ENCODE measurements at places on chromosomes 7 and 10.

- no peak overlapping the region for H3K4me3 ChIP-seq
- H3K27me3 ChIP-seq: no peaks in the 10 kb centered on the region
- H3K4me1 ChIP-seq: no peaks in the 10 kb centered on the region
These were observed 12.7 kb upstream of the KLF6 start for GRCh38 chr10:3797750-3798149.

DNA sequence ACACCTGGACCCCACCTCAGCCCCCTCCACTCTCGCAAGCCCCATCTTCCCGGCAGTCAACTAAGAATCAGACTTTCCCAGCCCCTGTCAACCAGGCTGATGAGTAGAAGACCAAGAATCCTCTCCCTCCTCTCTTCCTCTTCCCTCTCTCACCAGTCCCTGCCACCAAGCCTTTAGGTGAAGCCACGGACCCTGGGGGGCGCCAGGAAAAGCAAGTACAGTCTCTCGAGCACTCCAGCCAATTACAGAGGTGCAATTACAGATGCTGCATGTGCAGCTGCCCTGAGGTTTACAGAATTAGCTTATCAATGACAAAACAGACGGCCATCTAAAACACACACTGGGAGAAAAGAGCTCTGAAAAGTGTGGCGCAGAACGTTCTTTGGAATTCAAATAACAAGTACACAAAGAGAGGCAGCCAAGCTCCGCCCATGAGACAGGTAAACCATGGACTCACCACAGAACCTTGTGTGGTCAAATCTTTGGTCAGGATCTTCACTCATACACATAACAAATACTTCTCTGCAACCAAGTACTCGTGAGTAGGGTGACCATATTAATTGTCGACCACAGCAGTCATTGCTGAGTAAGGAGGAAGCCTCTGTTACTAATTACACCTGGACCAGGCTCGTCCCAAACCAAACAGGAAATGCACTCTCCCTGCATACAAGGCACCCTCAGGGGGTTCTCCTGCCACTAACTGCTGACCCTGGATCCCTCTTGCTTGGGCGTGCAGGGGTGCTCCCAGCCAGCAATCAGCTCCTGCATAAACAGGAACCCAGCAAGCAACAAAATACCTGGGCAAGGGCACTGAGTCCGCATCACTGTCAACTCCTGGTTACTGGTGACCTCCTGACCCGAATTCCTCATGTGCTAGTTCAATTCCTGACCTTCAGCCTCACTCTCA lies 189.2 kb downstream of the FAM107B start:
- no peaks in the 10 kb centered on the region for H3K27me3 ChIP-seq
- H3K4me3 ChIP-seq: no peak overlapping the region
- no peak overlapping the region for H3K27ac ChIP-seq
- DNase-seq: no peak

GRCh38 chr7:47531584-47532492 lies 50.1 kb downstream of the TNS3 start:
- H3K36me3 ChIP-seq: no peaks in the 10 kb centered on the region
- H3K4me1 ChIP-seq: no peaks in the 10 kb centered on the region
- H3K27ac ChIP-seq: no peak overlapping the region
- DNase-seq: no peak

- H3K27me3 ChIP-seq: no peaks in the 10 kb centered on the region
- no peak overlapping the region for H3K27ac ChIP-seq
- no peak for DNase-seq
- peaks cover 5% of the 10 kb centered on the region for H3K4me1 ChIP-seq
These were observed 291.3 kb downstream of the POU6F2 start for GRCh38 chr7:39269034-39269433.

DNA sequence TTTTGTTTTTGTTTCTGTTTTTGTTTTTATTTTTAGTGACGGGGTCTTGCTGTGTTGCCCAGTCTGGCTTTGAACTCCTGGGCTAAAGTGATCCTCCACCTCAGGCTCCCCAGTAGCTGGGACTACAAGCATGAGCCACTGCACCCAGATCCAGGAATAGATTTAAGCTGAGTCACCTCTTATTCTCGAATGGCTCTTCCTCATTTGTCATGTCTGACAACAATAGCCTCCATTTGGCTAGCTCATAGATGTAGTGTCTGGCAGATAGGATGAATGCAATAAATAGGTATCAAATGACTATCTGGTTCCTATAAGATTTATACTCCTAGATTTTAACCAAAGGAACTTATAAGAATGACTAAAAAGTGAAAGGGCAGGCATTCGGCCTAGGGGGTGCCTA lies 172.9 kb downstream of the TMEM26 start:
- H3K4me1 ChIP-seq: no peaks in the 10 kb centered on the region
- no peak overlapping the region for H3K27ac ChIP-seq
- no peaks in the 10 kb centered on the region for H3K27me3 ChIP-seq
- H3K36me3 ChIP-seq: no peaks in the 10 kb centered on the region
- H3K4me3 ChIP-seq: no peak overlapping the region
- no peak for DNase-seq

DNA sequence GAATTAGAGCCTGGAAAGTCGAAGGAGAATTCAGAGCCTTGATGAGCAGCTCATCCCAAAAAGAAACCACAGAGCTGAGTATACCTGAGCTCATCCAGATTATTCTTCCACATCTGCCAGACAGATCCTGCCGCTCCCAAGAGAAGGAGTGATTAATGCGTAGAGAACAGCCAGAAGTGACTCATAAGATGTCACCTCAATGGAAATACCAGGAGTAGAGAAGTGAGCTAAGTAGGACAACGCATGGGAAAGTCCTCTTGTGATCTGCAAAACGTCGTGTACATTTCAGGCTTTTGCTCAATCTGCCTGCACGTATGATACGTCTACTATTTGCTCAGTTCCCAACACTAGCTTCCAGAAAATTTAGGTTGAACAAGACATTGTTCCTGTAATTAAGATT lies 230.5 kb upstream of the AUTS2 start:
- H3K27ac ChIP-seq: no peak overlapping the region
- H3K4me1 ChIP-seq: no peaks in the 10 kb centered on the region
- H3K4me3 ChIP-seq: no peak overlapping the region
- H3K36me3 ChIP-seq: no peaks in the 10 kb centered on the region
- no peaks in the 10 kb centered on the region for H3K27me3 ChIP-seq

- peak overlapping the region; percentile 95 for H3K4me3 ChIP-seq
- no peak for DNase-seq
- H3K4me1 ChIP-seq: peaks cover 2% of the 10 kb centered on the region
- H3K27me3 ChIP-seq: no peaks in the 10 kb centered on the region
- peak overlapping the region; percentile 89 for H3K27ac ChIP-seq
These were observed 438 bp downstream of the ARID5B start for GRCh38 chr10:61901829-61902444.

- no peaks in the 10 kb centered on the region for H3K4me1 ChIP-seq
- no peaks in the 10 kb centered on the region for H3K36me3 ChIP-seq
- no peak overlapping the region for H3K27ac ChIP-seq
- H3K27me3 ChIP-seq: no peaks in the 10 kb centered on the region
These were observed 222.5 kb downstream of the ARHGAP21 start for GRCh38 chr10:24501056-24501711.

GRCh38 chr7:116616555-116617059 lies 55.4 kb upstream of the MET start:
- no peak overlapping the region for H3K27ac ChIP-seq
- no peaks in the 10 kb centered on the region for H3K4me1 ChIP-seq
- no peak overlapping the region for H3K4me3 ChIP-seq

GRCh38 chr10:29636178-29636577 lies 1.4 kb upstream of the SVIL start:
- H3K4me3 ChIP-seq: no peak overlapping the region
- H3K27me3 ChIP-seq: no peaks in the 10 kb centered on the region
- H3K36me3 ChIP-seq: no peaks in the 10 kb centered on the region
- no peak overlapping the region for H3K27ac ChIP-seq
- DNase-seq: no peak

GRCh38 chr10:127259347-127259746 lies 63.0 kb upstream of the INSYN2A start:
- no peak overlapping the region for H3K4me3 ChIP-seq
- H3K36me3 ChIP-seq: no peaks in the 10 kb centered on the region
- DNase-seq: no peak
- no peak overlapping the region for H3K27ac ChIP-seq

DNA sequence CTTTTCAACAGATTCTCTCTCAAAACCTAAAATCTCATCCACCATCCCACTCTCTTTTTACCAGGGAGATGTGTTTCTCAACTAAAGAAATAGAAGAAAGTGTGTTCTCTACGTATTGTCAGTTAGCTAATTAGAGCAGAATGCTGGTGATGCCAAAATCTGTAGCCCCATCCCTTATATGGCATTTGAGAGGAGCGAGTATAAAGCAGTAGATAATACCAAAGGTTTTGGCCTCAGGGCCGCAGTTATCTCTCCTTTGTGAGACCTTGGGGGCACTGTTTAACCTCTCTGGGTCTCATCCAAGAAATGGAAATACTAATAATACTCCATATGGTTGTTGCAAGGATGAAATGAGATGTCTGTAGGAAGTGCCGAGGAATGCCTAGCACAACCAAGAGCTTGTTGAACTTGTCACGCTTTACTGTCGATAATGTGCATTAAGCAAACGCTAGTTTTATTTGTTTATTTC lies 456 bp upstream of the DLD start:
- DNase-seq: no peak
- H3K36me3 ChIP-seq: no peaks in the 10 kb centered on the region
- H3K4me3 ChIP-seq: peak overlapping the region; percentile 80
- H3K4me1 ChIP-seq: peaks cover 3% of the 10 kb centered on the region

GRCh38 chr7:1531263-1531978 lies 919 bp downstream of the MAFK start:
- peak; percentile 76 for DNase-seq
- H3K4me1 ChIP-seq: no peaks in the 10 kb centered on the region
- H3K4me3 ChIP-seq: peak overlapping the region; percentile 98
- H3K27ac ChIP-seq: peak overlapping the region; percentile 99

DNA sequence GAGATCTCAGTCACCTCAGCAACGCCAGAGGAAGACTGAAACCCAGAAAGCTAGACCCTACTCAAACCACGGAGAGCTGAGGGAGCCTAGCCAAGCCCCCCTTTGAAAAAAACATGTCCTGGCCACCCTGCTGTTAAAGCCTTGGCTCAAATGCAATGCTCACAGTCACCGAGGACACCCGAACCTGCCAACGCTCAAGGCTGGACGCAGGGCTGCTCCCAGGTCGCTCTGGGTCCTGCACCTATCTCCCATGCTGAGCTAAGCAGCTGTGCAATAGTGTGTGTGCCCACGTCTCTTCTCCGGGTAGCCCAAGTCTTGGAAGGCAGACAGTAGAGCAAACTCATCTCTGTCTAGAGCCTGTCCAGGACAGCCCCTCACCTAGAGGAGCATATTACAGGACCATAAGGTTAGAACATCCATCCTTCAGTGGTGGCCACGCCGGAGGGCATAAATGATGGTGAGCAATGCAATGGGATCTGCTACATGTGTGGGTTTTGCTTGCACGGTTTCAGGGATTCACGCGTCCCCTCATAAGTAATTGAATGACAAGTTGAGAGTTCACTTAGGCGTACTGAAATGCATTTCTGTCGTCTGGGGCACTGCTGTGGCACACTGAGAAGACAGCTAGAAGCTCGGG lies 94.2 kb upstream of the DDC start:
- no peaks in the 10 kb centered on the region for H3K27me3 ChIP-seq
- H3K4me1 ChIP-seq: peaks cover 7% of the 10 kb centered on the region
- no peak overlapping the region for H3K4me3 ChIP-seq
- no peak overlapping the region for H3K27ac ChIP-seq

- DNase-seq: no peak
- H3K36me3 ChIP-seq: peaks cover 1% of the 10 kb centered on the region
- no peak overlapping the region for H3K27ac ChIP-seq
- H3K4me1 ChIP-seq: no peaks in the 10 kb centered on the region
- H3K4me3 ChIP-seq: no peak overlapping the region
These were observed 72.6 kb downstream of the FOXP2 start for GRCh38 chr7:114487174-114487573.

GRCh38 chr10:129968020-129968852 lies 4.2 kb upstream of the EBF3 start:
- H3K27ac ChIP-seq: no peak overlapping the region
- DNase-seq: peak; percentile 42
- H3K36me3 ChIP-seq: no peaks in the 10 kb centered on the region
- H3K27me3 ChIP-seq: no peaks in the 10 kb centered on the region
- no peaks in the 10 kb centered on the region for H3K4me1 ChIP-seq

DNA sequence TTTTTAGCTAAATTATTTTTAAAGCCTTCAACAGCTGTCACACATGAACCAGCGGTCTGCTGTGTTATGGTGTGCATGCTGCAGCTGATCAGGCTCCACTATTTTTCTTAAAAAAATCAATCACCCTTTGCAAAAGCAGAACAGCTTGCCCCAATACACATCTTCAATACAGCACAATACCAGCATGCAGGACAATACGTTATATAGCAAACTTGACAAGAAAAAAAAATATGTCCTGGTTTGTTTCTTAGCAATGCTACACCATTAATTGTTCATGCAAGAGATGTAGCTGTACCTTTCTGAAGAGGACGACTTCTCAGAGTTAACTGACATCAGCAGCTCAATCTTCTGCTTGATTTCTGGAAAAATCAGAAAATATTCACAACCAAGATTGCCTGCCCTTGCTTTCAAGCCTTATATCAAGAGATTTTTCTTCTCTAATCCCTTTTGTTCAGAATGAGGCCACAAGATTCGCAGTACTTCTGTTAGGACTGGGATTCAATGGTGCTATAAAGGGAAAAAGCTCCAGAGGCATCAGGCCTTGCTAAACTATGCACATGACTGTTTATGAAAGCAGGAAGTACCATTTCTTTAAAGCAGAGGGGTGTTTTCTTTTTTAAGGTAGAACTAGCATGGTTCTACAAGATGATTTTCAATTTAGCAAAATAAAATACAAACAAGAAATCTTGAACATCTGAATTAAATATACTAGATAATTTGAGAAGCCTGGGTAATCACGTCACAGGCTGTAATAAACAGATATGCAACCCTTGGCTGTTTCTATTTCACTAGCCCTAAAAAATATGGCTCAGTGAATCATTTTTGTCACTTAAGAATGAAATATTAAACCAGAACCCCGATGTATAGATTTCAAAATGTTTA lies 120.0 kb downstream of the SRPK2 start:
- H3K4me1 ChIP-seq: no peaks in the 10 kb centered on the region
- H3K27ac ChIP-seq: peak overlapping the region; percentile 57
- no peaks in the 10 kb centered on the region for H3K27me3 ChIP-seq
- peak overlapping the region; percentile 82 for H3K4me3 ChIP-seq

- H3K27ac ChIP-seq: no peak overlapping the region
- no peak for DNase-seq
- H3K27me3 ChIP-seq: no peaks in the 10 kb centered on the region
- H3K4me1 ChIP-seq: no peaks in the 10 kb centered on the region
- no peaks in the 10 kb centered on the region for H3K36me3 ChIP-seq
These were observed 43.5 kb downstream of the VWA2 start for GRCh38 chr10:114282526-114282925.

DNA sequence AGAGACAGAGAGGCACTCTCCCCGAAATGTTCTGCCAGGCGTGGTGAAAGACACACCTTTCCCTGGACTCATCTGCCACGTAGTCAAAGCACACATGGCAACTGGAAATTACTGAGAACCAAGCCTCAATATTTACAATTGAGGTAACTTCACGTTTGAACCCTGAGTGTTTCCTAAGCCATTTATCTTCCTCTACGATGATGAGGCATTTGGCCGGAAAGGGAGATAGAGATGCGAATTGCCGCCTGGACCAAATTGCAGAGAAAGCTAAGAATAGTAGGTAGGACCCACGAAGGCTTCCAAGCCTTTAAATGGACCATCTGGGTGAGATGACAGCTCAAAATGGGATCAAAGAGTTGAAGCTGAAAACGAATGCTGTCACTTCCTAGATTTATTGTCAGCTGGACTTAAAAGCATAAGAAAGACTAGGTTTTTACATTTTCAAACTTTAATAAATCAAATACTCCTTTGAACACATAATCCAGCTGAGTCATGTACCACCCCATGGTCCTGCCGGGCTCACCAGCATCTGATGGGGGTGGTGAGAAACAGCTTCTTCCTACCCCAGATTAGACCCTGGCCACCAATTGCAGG lies 135.6 kb upstream of the LYZL2 start:
- no peaks in the 10 kb centered on the region for H3K4me1 ChIP-seq
- no peaks in the 10 kb centered on the region for H3K27me3 ChIP-seq
- H3K27ac ChIP-seq: no peak overlapping the region
- H3K36me3 ChIP-seq: no peaks in the 10 kb centered on the region
